ENCODE measurements at places on chromosomes 1 and 21. TPM values are rescaled to one million over a fixed set of nuclear protein-coding genes. Genes with fewer than 3 reads are reported as not detected.

The KISS1 gene
- total RNA-seq, result not detected

The PRKAA2 gene
- total RNA-seq, result 11.2 TPM

The SPRR2F gene
- not detected for total RNA-seq

The TMOD4 gene
- total RNA-seq, result not detected

The CDCP2 gene
- not detected for total RNA-seq

The LEPR gene
- 12.9 TPM for total RNA-seq
